ENCODE measurements at places on chromosomes 5 and 9. TPM values are rescaled to one million over a fixed set of nuclear protein-coding genes. Genes with fewer than 3 reads are reported as not detected.

- no peak for ATAC-seq
These were observed 185.1 kb downstream of the FSTL4 start for GRCh38 chr5:133427121-133427777.

- ATAC-seq: no peak
These were observed 1691.5 kb downstream of the MAT2B start for GRCh38 chr5:165196961-165197360.

GRCh38 chr9:90999425-91000397 is 198.1 kb downstream of the SYK start:
- no peak for ATAC-seq

GRCh38 chr5:144583541-144584449 is 413.1 kb downstream of the KCTD16 start:
- no peak for ATAC-seq

- ATAC-seq: no peak
These were observed 4.7 kb upstream of the C9orf57 start for GRCh38 chr9:72065076-72065475.

DNA sequence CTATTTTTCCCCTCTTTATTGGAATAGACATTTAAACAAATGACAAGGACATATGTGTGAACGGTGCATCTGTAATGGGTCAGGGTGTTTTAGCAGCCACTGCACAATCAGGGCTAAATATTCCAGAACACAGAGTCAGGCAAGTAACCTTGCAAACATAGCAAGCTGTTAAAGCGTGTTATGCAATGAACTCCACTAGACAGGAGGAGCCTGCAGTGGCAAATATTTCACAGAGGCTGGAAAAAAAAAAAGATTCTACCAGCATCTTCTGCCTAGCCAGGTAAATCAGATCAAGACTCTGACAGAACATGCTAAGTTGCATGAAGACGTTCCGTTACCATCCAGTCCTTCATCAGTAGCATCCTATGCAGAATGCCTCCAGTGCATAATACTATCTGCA is 171.8 kb downstream of the SEMA5A start:
- ATAC-seq: no peak

- ATAC-seq: no peak
These were observed 8.6 kb upstream of the PTGES start for GRCh38 chr9:129761293-129761900.

GRCh38 chr5:151006704-151007334 is 13.6 kb upstream of the GPX3 start:
- ATAC-seq: no peak

- ATAC-seq: peak; percentile 9
These were observed 82.7 kb downstream of the PTPDC1 start for GRCh38 chr9:94166976-94167346.

DNA sequence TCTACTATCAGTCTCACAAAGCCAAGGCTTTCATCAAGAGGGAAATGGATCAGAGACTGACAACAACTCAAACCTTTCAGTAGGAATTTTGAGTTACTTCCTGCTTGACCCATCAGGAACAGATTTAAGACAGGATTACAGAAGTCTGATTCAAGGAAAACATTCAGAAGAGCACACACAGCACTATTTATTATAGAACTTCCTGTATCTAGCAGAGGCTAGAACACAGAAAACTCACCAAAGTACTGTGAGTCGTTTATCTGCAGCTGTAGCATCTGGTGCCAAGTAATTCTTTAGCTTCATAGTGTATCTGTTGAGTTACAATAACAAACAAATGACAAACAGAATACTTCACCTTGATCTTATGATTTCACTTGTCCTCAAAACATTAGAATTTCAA is 13.8 kb downstream of the LEAP2 start:
- no peak for ATAC-seq

DNA sequence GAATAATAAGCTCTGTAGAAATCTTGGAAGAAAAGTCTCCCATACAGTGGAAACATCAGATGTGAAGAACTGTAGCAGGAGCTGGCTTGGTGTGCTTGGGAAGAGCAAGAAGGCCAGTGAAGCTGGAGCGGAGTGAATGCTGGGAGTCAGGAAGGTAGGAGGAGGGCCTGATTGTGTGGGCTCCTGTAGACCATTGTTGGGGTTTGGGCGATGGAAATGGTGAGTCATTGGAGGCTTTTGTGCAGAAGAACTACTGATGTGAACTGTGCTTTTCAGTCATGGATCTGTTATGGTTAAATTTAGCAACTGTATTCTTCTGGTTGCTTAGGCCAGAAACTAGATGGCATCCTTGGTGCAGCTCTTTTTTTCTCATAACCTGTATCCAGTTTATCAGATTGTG is 2.3 kb downstream of the ICE1 start:
- no peak for ATAC-seq

GRCh38 chr5:137845472-137845871 is 22.2 kb upstream of the MYOT start:
- ATAC-seq: no peak

GRCh38 chr9:130333041-130333711 is 67.6 kb downstream of the HMCN2 start:
- no peak for ATAC-seq

DNA sequence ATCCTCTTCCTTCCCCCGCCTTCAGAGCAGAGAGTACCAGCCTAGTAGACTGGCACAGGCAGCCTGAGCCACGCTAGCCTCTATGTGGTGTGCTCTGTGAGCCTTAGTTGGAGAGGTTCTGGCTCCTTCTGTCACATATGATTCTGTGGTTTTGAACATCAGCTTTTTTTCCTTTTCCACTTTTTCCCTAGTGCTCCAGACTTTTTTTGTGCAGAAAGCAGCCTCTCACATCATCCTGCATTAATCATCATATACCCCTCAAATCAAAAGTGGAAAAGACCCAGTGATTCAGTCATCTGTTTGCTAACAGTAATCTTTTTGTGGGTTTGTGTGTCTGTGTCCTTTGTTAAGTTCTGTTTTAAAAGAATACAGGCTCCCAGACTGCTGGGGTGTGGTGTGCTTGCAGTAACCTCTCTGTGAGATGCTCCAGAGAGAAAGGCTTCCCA is 663.9 kb upstream of the RGMB start:
- no peak for ATAC-seq

PCDHGB5 gene
- total RNA-seq: 6.0 TPM

ARHGEF28 gene
- total RNA-seq: 3.3 TPM

PPP3R2 gene
- total RNA-seq: not detected

CCNJL gene
- total RNA-seq: 1.9 TPM

TMOD1 gene
- 4.8 TPM for total RNA-seq

ADAMTS12 gene
- total RNA-seq: 4.6 TPM

GAS1 gene
- 6.5 TPM for total RNA-seq

SRP19 gene
- total RNA-seq: 77.2 TPM

FST gene
- total RNA-seq: 17.7 TPM

Measured in motor neuron (in vitro differentiated cells).